ENCODE measurements at places on chromosomes 6 and 20.

DNA sequence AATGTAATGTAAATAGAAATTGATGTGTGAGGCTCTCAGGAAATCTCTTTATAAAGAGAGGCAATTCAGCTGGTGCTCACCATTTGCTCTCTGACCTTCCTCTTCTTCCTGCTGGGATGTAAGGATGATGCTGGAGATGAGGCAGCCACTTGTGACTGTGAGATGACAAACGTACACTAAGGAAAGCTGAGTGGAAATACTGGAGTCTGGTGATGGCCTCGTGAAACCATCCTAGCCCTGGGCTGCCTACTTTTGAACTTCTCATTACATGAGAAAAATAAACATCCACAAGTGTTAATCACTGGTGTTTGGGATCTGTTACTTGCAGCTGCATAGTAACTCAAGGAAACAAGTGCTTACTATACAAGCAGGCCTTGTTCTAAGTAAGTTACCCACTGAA lies 114.9 kb upstream of the NHSL1 start:
- DNase-seq, result no peak

DNA sequence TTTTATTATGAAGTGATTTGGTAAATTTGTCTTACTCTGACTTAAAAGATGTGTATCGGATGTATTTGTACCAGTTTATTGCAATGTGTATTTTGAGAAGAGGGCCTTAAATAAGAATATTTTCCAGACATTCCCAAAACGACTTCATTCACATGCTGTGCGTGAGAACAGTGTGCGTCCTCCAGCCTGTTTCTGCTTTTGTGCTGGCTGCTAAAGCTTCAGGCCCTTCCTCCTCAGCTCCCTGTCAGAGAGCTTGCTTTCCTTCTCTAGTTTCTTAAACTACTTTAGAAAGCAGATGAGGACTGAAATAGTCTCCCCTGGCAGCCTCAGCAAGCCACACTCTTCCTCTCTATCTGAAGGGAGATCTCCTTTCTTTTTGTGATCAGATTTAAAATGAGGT lies 157.8 kb downstream of the SAMD5 start:
- no peak for DNase-seq

DNA sequence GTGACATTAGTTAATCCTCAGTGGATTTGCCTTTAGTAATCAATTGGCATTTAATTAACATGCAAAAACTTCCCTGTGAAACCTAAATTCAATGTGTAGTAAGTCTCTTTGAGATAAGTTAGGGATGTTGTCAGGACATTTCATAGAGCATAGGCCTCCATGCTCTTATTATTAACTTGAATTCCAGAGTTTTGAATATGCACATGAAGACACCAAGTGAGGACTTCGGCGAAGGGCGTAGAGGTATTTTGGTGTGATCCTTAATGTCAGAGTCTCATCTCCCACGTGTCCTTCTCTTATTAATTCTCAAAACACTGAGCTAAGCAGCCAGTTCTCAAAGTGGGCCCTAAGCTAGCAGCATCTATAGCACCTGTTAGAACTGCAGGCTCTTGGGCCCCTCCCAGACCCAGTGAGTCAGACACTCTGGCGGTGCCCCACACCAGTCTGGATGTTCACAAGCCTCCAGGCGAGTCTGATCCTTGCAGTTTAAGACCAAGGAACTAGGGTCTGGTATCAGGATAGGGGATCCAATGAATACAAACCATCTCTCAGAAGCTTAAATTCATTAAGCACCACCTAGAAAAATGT lies 292.1 kb downstream of the QKI start:
- no peak for DNase-seq

DNA sequence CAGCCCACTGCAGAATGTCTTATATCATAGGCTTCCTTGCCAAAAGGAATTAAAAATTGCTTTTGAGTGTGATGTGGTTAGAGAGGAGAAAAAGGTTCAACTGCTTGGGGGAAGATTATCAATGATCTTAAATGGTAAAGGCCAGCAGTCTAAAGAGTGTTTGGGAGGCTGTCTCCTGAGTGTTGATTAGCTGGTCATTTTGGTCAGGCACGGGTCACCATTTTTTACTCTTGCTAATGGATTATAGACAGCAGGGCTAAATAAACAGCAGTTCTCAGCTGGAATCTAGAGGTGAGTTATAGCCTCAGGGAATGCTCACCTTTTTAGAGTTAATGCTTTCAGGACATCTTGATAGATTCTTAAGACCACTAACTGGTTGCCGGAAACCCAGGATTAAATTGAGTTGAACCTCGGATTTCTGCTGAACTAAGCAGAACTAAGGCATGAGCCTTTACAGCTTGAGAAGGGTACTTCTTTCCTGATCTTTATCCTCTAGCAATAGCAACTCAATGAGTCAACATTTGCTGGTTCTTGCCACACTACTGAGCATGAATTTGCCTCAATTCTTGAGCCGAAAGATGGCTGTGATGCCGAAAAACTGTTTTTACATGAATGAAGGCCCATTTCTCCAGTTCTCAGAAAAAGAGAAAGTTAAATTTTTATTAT lies 120.4 kb downstream of the LRRC1 start:
- DNase-seq, result no peak

- no peak for DNase-seq
Observed at GRCh38 chr6:107706516-107707115, 117.5 kb downstream of the SCML4 start.

DNA sequence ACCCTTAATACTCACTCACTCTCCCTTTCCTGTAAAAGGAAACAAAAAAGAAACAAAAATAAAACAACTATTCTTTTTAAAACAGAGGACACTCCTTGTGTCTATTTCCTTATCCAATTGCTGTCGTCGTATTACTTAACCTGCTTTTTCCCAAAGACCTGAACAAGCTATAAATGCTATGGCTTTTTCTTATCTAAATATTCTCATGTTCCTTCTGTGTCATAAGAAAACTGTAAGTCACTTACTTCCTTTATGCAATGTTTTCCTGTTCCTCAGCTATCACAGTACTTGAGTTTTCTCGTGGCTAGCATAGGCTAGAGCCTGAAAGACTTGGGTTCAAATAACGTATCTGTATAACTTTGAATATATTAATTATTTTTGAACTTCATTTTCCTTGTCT lies 99.2 kb downstream of the IRAK1BP1 start:
- DNase-seq, result no peak

DNA sequence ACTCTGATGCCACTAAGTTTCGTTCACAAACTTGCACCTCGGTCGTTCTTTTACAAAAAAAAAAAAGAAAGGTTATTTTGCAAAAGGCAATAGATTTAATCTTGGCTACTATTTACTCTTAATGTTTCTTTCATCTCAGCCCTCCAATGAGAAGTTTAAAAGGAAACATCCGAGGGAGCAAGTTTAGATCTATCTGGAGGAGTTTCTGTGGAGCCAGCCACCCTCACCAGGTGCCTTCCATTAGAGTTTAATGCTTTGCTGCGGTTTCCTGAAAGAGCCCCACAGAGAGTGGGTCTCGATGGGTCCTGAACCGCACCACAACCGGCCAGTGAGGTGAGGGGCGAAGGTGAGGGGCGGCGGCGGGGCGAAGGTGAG lies 632 bp downstream of the PRKN start:
- no peak for DNase-seq

GRCh38 chr6:137829641-137830083 lies 37.4 kb upstream of the TNFAIP3 start:
- DNase-seq, result no peak

GRCh38 chr6:29005183-29005885 lies at the start of gene ZNF311:
TSS of gene ZNF311 (minus strand) at chr6:29005315. CDS start at chr6:29003954, 1,361 bp downstream.
- DNase-seq, result no peak

- DNase-seq, result no peak
Observed at GRCh38 chr6:158006821-158007570, 25.3 kb downstream of the SYNJ2 start.

GRCh38 chr6:41464481-41464880 lies 81.7 kb upstream of the FOXP4 start:
- DNase-seq, result no peak

GRCh38 chr6:73262671-73263569 lies at the start of gene KHDC1:
TSS of gene KHDC1 (minus strand) at chr6:73263196. CDS start at chr6:73242517, 20,679 bp downstream.
- no peak for DNase-seq

DNA sequence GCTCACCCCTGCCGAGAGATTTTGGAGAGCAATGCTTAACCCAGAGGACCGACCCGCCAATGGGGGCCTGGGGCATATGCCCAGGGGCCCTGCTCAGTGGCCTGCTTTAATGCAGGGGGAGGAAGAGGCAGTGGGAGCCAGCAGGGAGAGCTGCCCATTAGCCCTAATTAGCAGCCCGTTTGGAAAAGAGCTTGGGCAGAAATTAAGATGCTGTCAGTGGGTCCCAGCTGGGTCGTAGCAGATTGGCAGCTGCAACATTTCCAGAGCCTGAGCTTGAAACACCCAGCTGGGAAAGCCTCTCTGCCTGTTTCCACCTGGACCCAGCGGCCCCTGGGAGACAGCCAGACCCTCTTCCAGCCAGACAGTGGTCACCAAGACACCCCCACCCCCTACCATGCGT lies 39.5 kb downstream of the CD40 start:
- DNase-seq, result no peak

GRCh38 chr20:35472209-35472608 lies 16.8 kb downstream of the CEP250 start:
- DNase-seq, result no peak

DNA sequence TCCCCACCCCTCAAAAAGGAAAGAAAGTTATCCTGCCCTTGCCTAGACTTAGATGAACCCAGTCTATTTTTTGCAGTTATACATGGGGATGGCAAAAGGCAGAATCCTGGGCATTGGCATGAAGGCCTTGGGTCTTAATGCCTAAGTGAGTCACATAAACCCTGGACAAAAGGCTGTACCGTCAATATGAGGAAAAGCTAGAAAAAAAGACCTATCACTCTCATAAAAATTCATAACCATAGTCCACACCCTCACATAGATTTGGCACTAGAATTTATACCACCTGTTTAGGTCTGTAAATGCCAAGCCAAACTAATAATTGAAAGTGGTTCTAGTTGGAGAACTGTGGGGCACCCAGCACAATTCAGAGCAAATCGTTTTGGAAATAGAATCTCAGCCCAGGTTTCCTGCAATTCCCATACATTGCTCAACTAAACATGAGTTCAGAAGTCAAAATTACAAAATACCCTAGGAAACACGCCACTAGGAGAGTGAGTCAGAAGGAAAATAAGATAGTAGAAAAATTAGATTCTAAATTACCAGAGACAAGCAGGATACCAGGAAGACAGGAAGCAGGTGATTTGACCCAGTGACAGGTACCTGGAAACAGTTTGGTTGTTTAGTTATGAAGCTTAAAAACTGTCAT lies 70.4 kb upstream of the FUCA2 start:
- no peak for DNase-seq

DNA sequence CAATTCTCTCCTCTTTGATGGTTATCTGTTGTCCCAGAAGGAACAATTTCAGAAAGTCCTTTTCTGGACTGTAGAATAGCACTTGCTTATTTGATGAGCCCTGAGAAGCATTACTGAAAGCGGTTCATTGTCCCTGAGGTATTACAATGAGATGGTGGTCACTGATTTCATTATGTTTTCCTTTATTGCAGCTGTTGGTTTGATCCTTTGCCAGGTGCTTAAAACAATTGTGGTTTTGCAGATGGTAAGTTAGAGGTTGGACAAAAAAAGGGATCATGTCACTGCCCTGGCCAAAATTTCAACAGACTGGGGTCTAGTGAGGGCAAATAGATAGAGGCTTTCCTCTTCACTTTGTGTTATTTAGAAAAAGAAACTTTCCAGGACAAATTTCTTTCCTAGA lies 61.9 kb downstream of the ESR1 start:
- DNase-seq, result no peak

- peak; percentile 44 for DNase-seq
Observed at GRCh38 chr6:169035385-169036240, 218.0 kb downstream of the THBS2 start.

DNA sequence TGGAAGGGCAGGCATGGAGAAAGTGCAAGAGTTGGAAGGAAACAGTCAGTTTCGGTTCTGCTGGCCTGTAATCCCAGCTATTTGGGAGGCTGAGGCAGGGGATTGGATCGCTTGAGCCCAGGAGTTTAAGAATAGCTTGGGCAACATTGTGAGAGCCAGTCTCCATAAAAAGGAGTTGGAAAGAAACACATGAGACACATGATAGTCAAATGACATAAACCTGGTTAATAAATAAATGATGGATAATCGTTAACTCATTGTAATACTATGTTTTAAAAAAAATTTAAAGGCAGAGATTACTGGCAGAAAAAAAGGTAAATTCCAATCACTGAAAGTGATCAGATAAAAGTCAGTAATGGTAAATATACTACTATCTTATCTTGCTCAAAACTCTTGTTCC lies 37.2 kb upstream of the PHACTR1 start:
- no peak for DNase-seq

GRCh38 chr20:20713244-20713765 lies 861 bp upstream of the RALGAPA2 start:
- no peak for DNase-seq

GRCh38 chr20:4664691-4665360 lies 56.9 kb upstream of the PRND start:
- DNase-seq, result no peak

- DNase-seq, result peak; percentile 74
Observed at GRCh38 chr6:111601886-111602285, 3.8 kb downstream of the TRAF3IP2 start.

GRCh38 chr6:122289762-122290539 lies 109.5 kb upstream of the HSF2 start:
- no peak for DNase-seq

DNA sequence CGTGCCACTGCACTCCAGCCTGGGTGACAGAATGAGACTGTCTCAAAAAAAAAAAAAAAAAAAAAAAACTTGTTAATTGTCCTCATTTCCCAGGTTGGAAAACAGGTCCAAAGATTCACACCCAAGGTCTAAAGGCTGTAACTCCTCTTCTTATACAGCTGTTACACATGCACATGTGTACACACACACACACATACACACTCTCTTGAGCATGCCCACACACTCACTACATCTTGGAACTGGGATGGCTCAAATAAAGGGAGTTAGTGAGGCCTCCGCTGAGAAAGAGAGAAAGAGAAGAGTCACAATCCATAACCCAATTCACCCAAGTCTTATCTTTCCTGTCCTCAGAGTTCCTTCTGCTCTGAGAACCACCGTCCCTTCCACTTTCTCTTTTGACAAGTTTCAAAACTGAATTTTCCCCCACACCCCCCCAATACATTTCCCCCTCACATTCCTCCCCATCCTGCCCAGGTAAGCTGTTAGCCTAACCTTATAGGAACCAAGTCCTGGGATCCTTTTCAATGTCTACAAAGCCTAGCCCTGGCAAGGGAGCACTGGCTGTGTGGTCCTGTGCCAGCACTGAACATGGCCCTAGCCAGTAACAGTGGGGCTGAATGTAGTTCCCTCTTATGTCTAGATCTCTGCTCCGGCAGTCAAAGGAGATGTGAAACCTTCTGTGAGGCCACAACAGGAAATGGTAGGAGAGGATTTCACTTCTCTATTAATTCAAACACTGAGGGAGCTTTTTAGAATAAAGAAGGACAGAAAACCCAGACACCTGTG lies 3.2 kb upstream of the HLA-DMB start:
- no peak for DNase-seq

Measured in BJ (cell line).